Cardiac septum (tissue), 1 donor: ENCODE measurements at places on chromosomes 4 and X.
A peak's percentile ranks its signal among the peaks of the same experiment; 100 is the strongest.

- DNase-seq = no peak
These were observed 51.9 kb downstream of the RBM47 start for GRCh38 chr4:40577588-40578253.

GRCh38 chr4:55215087-55215486 lies 89.7 kb upstream of the KDR start:
- no peak for DNase-seq

DNA sequence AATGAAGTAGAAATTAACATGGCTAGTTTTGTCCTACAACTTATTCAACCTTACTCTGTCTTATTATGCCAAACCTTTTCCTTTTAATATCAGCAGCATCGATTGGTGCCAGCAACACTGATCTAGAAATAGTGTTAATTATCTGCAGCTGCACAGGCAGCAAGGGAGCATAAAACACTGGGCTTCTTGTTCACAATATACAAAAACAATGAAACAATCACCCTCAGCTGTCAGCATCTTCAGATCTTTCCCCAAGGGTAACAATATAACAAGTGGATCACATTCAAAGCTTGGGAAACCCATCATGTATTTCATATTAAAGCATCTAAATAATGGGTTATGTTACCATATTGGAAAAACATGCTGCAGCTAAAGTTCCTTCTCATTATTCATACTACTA lies 238.1 kb downstream of the SPOCK3 start:
- no peak for DNase-seq

- no peak for DNase-seq
These were observed 63.1 kb upstream of the CITED1 start for GRCh38 chrX:72368796-72369195.

DNA sequence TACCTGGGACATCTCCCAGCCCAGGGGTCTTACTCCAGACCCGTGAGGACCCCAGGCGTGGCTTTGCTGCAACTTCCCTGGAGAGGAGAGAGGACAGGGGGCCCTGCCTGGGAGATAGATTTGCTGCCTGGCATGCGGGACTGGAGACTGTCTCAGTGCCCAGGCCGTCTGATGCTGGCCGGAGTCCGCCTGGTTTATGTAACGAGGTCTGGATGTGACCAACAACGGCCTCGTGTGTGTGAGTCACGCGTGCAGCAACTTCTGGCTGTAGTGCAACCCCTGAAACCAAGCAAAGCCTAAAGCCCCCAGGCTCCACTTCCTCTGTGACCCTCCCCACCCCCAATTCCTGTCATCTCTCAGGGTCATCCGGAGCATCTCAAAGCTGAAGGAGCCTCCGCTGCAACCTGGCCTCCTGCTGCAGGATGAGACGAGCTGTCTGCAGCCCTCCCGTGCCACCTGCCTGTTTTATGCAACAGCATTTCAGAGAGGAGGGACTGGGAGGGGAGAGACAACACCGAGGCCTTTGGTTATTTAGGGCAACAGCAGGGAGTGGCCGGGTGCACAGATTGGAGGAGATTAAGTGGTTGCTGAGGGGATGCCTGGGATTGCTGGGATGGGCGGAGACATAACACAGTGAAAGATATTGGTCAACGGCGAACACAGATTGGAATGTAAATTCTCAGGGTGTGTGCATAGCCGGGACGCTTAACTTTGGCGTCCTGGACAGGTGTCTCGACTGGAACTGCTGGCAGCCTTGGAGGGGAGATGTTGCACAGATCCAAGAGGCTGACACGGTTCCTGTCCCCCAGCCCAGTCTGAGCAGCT lies 16.0 kb downstream of the XG start:
- no peak for DNase-seq

GRCh38 chr4:172740434-172740833 lies 428.2 kb upstream of the GALNT7 start:
- no peak for DNase-seq

- no peak for DNase-seq
These were observed 22.0 kb downstream of the TNMD start for GRCh38 chrX:100606753-100607152.

DNA sequence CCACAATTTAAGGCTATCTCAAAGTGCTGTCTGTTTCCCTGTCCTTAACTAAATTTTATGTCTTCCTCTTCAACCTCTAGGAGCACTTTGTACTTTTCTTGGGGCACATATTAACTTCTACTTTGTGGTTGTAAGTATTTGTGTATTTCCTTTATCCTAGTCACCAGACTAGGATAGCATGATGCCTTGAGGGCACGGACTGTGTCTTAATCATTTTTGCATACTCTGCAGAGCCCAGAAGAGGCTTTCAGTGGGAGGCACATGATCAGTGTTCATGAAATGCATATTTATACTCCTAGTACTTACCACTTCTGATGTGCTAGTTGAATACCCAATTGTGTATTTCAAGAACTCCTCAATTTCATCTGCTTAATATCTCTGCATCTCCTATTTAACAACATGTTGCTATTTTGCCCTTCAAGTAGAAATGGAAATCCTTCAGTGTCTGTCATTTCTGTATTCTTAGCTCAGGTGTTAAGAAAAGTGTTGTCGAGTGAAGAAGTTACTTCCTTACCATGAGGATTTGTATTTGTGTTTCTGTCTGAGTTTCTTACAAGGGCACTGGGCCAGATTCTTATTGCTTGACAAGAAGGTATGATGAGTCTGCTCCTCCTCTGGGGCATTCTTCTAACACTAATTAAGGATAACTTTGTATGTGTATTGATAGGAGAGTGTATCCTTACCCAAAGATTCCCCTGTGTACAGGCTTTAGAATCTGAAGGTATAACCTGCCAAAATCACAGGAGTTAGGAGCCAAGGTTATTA lies 28.3 kb upstream of the PGRMC2 start:
- DNase-seq = no peak

- peak; percentile 93 for DNase-seq
These were observed 19.1 kb downstream of the SH3BP2 start for GRCh38 chr4:2811830-2812611.

GRCh38 chr4:1174941-1175634 lies 2.7 kb upstream of the SPON2 start:
- DNase-seq = no peak

DNA sequence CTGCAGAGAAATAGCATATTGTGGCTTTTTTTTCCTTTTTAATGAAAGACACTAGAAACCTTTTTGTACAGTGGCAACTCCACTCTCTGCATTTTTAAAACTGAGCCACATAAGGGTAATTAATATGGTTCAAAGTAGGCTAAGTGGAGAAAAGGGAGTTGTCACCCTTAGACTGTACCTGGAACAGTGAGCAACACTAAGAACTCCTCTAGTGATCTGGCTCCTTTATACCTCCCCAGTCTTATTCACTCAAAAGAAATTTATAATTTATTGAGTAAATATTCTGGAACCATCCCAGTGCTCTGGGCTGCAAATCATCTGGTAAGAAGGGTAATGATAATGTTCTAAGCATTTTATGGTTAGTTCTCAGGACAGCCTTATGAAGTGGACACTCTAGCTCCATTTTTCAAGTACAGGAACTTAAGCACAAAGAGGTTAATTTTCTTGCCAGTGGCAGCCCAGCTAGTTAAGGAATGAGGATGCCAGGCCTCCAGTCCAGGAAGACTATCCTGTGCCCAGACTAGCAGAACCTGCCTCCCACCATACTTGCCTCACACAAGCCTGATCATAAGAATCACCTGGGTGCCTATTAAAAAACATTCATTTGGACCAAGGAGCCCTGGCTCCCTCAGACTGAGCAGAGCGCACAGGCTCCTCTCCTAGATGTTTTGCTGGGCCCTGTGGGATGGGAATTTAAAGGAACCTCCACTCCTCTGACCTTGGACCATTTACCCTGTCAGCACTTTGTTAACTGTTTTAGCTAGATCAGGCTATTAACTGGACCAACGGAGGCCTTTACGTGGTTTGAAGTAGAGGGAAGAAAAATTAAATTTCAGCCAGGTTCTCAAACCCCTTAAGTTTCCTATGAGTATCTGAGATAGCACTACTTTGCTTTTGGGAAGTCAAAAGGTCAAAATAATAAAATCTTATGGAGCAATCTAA lies 102.6 kb downstream of the PDE5A start:
- no peak for DNase-seq

- no peak for DNase-seq
These were observed 648.8 kb downstream of the IQCM start for GRCh38 chr4:149166876-149167275.

DNA sequence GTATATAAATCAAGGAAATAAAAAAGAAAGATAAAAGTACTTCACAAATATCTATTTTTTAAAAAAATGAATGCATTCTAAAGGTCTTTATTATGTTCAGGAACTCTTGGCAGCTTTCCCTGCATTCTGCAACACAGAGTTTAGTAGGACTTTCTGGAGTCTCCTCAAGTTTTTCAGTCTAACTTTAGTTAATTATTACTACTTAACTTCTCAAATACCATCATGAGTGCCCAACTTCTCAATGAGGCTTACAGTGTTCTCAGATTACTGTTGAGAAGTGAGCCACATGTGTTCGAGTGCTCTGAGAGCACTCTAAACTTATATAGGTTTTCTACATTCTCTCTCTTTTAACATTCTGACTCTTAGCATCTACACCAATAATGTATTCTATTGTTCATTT lies 1852.9 kb upstream of the PCDH10 start:
- DNase-seq = no peak

GRCh38 chr4:109755656-109756055 lies 25.8 kb upstream of the PLA2G12A start:
- DNase-seq = no peak

DNA sequence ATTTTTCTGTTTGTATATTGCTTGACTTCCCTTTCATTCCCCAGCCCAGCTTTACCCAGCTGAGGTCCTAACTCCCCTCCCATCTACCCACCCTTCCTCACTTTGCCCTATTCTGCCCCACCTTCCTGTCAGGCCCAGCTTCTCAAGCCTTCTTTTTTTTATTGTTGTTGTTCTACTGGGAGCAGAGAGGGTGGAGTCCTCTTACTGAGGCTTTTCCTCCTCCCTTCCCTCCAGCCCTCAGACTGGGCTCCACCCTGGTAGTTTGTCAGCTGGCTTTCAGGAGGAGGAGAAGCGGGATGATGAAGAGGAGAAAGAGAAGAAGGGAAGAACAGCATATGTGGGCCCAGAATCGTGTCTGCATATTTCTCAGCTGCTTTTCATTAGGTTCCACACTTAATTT lies 3.2 kb upstream of the KLF8 start:
- DNase-seq = no peak

DNA sequence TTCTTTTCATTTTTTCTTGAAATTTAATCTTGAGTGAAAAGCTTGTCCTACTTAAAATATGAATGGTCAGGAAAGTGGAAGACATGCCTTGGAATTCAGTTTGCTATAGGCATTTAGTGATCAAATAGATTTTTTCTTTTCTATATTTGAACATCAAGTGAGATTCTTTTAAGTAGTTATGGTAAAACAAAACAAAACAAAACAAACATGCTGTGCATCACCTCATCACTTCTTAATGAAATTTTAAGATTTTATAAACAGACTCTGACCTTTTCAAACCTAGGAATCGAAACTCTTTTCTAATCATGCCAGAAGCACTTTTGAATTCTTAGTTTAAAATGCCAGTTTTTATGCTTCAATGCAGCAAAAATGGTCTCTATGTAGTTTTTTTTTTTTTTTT lies 62.8 kb downstream of the CNKSR2 start:
- no peak for DNase-seq

DNA sequence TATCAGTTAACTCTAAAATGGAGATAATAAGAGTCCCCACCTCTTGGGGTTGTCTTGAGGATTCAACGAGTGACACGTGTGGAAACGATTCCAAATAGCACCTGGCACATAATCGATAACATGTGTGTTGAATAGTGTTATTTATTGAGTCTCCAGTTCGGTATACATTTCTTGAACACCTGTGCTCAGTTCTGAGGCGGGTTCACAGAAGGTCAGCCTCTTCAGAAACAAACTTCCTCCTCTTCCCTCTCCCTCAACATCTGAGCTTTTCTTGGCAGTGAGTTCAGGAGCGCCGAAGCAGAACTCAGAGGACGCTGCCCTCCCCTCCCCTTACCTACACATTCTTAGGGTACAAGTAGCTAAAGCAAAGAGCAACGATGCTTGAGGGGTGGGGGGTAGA lies 934 bp downstream of the PDHA1 start:
- DNase-seq = no peak

DNA sequence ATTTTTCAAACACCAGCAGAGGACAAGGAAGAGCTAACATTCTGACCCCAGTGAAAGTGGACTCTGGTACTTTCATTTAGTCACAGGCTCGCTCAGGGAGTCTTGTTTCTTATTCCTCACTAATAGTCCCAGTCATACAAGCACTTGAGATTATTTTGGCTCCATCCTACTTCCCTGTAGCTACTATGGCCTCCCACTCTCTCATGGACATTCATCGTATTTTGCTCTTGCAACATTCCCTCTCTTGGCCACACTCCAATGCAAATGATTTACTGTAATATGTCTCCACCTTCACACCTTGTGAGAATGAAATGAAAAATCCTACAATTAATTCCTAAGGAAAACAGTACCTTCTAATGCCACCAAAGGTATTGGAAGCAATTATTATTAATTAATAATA lies 21.3 kb downstream of the PLRG1 start:
- DNase-seq = no peak

DNA sequence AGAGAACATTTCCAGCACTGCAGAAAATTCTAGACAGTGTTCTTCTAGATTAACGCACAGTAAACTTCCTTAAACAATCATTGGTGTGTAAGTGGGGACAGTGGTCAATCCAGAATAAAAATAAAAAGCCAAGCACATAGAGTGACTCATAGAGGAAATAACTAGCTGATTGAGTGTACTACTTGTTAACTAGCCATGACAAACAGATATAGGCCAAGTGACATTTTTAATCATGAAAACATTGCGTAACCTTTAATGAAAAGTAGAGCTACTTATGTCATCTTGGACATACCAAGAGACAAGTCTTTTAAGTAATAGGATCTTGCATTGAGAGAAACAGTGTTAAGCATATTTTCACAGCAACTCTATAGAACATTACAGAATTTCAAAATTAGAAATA lies 233.9 kb upstream of the MAB21L2 start:
- no peak for DNase-seq

DNA sequence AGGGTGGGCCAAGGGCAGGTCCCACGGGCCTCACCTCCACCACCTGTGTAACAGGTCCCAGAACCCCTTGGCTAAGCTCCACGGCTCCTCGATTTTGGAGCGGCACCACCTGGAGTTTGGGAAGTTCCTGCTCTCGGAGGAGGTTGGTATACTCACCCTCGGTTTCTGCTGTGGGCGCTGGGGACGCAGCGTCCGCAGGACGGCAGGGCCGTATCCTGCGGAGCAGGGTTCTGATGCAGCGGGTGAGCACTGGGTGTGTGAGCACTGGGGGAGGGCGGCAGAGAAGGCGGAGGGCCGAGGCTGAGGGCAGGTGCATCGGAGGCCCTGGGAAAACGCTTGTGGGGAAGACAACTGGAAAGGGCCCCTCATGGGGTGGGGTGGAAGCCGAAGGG lies 11.0 kb downstream of the ATP5ME start:
- DNase-seq = no peak
